Omental fat pad (tissue), 4 donors: ENCODE measurements at places on chromosomes 5 and 9. TPM values are rescaled to one million over a fixed set of nuclear protein-coding genes. Genes with fewer than 3 reads are reported as not detected.

GRCh38 chr9:111258209-111258874, 71.7 kb downstream of the OR2K2 start:
- DNase-seq: no peak

DNA sequence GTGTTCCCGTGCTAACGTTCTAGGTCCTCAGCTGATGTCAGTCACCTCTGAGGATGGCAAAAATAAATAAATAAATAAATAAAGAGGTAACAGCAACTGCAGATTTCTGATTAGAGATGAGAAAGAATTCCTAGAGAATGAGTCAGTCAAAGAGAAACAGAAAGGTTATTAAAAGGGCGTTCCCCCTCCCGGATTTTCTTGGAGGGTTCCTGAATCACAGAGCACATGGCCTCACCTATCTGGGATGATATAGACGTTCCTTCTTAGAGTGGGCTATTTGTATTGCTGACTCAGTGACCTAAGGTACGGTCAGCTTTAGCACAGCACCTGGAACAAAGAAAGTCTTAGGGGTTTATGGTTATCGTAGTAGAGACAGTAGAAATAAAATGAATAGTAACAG, 30.6 kb downstream of the HTR4 start:
- DNase-seq: no peak

- no peak for DNase-seq
Observed at GRCh38 chr5:174335682-174336364, 290.3 kb downstream of the NSG2 start.

DNA sequence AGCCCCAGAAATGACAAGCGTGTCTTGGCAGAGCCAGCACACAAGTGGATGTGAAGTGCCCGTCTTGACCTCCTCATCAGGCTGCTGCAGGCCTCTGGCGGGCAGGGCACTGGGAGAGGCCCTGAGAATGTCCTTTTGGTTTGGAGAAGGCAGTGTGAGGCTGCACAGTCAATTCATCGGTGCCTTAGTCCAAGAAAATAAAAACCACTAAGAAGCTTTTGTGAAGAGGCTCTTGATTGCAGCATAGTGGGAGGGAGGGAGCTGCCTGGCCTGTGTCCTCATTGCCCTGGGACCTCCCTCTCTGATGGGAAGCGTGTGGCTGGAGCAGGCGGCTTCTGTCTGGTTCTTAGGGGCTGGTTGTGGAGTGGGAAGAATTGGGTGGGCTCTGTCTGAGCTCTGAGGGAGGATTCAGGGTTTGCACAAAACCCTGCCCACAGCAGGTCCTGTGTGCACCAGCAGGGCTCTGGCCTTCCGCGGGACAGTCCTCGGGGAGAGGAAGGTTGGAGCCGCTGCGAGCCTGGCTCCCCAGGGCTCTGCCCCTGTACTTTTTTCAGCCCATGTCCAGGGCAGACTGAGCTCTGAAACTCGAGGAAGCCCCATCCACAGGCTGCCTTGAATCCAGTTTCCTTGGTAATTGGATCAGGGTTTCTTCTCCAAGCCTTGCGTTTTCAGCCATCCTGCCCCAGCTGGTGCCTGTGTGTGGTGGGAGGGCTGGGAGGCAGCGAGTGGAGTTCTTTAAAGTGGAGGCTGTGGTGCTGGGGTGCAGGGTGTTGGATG, 1.1 kb downstream of the HRCT1 start:
- DNase-seq: no peak

GRCh38 chr9:105431424-105432246, 16.2 kb upstream of the FSD1L start:
- no peak for DNase-seq

DNA sequence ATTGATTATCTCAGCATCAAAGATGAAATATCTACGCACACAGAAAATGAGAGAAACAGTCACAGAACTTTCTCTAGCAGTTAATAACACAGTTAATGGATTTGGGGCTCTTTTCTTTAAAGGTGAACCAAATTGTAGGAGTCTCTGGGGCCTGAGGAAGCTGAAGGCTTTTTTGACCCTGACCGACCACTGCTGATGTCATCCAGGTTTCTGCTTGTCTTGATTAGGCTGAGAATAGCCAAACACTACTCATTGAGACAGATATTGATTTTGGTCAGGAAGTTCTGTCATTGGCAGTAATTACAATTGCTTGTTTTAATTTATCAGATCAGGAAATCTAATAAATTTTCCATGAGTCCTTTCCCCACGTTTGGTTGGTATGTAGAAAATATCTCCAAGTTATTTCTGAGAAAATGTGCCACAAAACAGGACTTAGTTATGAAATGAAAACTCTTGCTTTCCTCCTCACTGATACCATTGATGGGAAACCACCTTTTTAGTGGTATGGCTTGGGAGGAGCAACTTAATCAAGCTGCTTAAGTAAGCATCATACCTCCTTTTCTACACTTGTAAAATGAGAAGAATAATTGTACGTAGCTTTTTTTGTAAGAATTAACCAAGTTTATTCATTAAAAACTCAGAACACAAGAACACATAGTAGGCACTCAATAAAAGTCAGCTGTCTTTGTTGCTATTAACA, 19.7 kb downstream of the CARTPT start:
- DNase-seq: no peak

Gene GNA14
- 7.4 TPM for total RNA-seq

Gene ACTBL2
- not detected for total RNA-seq
